ENCODE measurements at places on chromosomes 4 and X.

GRCh38 chr4:137420901-137421396 lies 111.3 kb downstream of the PCDH18 start:
- DNase-seq = no peak

- no peak for DNase-seq
Observed at GRCh38 chr4:47383829-47384427, 79.6 kb downstream of the COMMD8 start.

GRCh38 chr4:149166876-149167275 lies 648.8 kb downstream of the IQCM start:
- DNase-seq = no peak

DNA sequence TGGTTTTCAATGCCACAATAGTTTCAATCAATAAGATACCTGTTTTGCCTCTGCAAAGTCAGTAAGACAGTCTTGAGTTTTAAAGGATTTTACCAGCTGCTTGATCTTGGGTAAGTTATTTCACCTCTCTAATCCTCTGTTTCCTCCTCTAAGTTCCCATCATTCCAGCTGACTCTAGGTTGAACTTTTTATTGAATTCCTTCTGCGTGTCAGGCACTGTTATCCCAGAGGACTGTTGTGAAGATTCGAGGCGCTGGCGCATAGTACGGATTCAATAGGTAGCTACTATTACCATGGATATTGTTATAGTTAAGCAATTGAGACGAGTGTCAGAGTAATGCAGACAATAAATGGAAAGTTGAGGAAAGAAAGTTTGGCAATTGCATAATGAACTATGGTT lies 179.4 kb downstream of the BANK1 start:
- no peak for DNase-seq

GRCh38 chr4:177759729-177760128 lies 317.5 kb upstream of the AGA start:
- no peak for DNase-seq

- no peak for DNase-seq
Observed at GRCh38 chr4:8329560-8329858, 60.0 kb downstream of the HTRA3 start.

DNA sequence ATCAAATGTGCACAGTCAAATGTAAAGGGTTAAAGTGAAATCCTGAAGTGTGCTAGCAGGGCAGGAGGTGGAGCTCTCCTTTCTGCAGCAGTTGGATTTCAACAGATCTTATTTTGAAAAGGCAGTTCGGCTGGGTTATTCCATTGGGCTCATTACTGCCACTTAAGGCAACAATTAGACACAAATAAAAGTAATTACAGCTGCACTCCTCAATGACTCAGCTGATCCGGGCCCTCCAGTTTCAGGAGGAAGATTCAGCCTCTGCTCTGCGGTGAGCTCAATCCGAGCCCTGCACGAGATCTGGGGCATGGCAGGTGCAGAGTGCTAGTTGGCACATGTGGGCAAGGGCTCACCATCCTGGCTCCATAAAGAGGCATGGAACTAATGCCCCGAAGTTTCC lies 85.4 kb downstream of the PHKA2 start:
- no peak for DNase-seq

DNA sequence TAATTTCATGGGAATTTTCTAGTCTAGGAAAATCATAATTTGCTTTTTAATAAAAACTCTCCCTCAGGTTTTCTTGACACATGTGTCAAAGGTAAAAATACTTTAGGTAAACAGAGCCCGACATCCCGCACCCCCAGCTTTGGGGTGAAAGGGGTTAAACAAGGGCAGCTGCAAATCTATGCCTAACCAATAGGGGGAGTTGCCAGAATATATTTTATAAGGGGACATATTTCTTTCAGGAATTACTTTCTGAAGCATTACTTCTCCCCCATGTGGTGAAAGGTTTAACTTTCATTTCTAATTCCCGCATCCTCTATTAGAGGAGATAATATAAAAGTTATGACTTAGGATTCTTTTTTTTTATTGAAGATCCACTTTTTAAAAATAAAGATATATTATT lies 53.9 kb upstream of the HEPH start:
- peak; percentile 23 for DNase-seq

DNA sequence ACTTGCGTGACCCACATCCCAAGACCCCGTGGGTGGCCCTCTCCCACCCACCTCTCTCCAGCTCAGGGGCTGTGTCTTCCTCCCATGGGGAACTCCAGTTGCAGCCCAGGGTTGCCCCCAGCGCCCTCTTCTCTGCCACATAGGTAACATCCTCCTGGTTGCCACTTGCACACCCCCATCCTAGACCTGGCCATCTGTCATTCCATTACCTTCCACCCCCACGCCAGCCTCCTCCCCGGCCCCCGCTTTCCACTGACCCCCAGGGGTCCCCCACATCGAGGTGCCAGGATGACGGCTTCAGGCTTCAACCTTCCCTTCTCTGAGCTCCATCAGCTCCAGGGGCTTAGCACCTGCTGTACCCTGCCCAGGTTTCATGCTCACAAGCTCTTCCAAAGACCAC lies 28.1 kb upstream of the IL3RA start:
- DNase-seq = no peak

DNA sequence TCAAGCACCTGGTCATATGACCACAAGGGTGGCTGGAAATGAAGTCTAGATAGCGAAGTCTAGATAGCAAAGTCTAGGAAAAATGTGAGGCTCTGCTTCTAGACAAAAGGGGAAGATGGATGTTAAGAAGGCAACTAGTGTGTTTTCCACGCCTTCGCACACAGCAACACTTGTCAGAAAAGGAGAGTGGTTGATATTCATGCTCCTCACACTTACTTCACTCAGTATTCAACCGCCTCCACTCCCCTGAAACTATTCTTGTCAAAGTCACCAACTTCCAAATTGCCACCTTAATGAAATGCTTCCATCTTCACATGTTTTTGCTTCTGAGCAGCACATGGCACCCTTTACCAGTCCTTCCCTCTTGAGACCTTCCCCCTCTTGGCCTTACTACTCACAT lies 27.7 kb upstream of the DCLK2 start:
- DNase-seq = no peak

- no peak for DNase-seq
Observed at GRCh38 chr4:8544282-8544681, 35.9 kb upstream of the GPR78 start.

- no peak for DNase-seq
Observed at GRCh38 chrX:78124307-78124706, 15.1 kb downstream of the TAF9B start.

DNA sequence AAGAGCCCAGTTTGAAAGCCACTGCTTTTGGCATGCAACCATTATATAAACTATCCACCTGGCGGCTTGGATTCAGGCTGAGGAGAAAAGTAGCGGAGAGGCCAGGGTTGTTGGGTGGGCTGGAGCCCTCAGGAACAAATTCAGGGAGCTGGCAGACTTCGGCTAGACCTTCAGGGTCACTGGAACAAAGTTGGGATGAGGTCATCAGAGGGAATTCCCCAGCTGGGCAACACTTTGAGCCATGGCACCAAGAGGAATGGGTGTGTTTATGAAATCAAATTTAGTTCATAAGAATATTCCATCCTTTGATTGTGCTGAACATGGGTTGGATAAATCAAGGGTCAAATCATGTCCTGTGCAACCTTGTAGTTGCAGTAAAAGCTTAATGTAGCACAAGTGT lies 22.0 kb downstream of the MTMR1 start:
- no peak for DNase-seq

- no peak for DNase-seq
Observed at GRCh38 chrX:13380211-13380610, 60.4 kb upstream of the ATXN3L start.

DNA sequence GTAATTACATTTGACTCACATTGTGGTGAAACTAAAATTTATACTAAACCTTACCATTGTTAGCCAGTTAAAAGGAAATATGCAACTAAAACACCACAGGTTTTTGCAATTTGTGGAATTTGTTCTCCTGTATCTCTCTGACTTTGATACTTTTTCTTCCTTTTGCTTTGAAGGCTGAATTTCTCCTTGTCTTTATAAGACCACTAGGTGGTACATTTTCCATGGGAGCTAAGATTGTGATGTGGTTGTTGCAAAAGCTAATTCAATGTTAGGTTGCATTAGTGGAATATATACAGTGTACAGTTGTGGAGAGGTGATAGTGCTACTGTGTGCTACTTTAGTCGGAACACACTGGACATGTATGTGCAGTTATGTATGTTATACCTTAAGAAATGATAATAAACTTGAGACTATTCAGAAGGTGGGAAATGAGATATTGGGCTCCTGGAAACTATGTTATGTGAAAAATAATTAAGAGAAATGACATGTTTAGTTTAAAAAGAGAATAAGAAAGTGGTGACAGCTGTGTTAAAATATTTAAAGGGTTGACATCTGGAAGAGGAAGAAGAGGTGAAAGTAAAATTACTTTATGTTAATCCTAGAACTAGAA lies 70.3 kb downstream of the ARL9 start:
- no peak for DNase-seq

DNA sequence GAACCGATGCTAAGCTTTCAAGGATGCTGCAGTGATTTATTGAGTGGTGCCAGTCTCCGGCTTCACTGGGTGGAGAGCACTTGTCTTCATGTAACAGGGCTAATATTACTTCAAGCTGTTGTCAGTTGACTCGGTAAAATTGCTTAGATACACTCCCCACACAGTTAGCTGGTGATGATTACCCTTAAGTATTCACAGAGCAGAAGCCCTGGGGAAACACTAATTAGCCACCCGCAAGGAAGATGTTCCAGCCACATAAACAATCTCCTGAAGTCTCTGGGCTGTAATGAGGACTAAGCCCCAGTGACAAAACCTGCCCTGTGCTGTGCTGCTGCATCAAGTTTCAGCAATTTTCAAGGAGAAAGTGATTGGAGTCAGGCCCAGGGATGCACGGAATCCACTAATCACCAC lies 37.3 kb upstream of the GK2 start:
- DNase-seq = no peak

- DNase-seq = no peak
Observed at GRCh38 chr4:8289956-8290700, 20.6 kb downstream of the HTRA3 start.

DNA sequence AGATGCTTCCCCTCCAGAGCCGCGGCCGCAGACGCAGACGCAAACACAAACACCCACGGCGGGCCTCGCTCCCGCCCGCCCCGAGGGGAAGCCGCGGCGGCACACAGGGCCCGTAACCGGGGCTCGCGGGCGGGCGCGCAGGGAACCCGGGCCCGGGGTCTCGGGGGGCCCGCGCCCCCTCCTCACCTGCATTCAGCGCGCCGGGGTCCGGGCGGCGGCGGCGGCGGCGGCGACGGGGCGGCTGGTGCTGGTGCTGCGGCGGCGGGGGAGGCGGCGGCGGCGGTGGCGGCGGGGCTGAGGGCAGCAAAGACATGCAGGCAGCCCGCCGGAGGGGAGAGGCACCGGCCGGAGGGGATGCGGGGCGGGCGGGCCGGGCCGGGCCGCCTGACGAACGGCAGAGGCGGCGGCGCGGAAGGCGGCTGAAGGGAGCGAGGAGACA lies 255 bp upstream of the CNOT6L start:
- peak; percentile 87 for DNase-seq

GRCh38 chr4:1216869-1217294 lies 32.0 kb downstream of the CTBP1 start:
- DNase-seq = no peak

- no peak for DNase-seq
Observed at GRCh38 chr4:138978600-138978999, 37.0 kb upstream of the NOCT start.

GRCh38 chr4:147104768-147105167 lies 159.1 kb upstream of the TTC29 start:
- DNase-seq = no peak

DNA sequence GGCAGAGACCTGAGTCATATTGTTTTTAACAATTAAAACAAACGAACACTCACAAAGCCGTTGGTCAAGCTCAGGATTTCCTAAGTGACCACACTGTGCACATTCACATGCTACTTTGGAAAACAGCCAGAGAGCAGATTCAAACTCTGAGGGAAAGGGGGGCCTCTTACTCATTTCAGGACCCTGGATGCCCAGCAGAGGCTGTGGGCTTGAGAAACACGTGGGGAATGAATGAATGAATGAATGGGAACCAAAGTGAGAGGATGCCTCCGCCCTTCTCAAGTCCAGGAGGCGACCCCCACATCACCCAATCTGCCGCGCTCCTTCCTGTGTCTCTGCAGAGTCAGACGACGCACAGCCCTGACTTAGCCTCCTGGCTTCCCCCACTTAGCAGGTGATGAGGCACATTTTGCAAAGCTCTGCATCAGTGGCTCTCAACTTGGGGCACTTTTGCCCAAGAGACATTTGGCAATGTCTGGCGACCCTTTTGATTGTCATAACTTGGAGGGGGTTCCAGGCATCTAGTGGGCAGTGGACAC lies 76.0 kb downstream of the ABLIM2 start:
- no peak for DNase-seq

GRCh38 chrX:97200454-97200853 lies 316.7 kb downstream of the RPA4 start:
- no peak for DNase-seq

DNA sequence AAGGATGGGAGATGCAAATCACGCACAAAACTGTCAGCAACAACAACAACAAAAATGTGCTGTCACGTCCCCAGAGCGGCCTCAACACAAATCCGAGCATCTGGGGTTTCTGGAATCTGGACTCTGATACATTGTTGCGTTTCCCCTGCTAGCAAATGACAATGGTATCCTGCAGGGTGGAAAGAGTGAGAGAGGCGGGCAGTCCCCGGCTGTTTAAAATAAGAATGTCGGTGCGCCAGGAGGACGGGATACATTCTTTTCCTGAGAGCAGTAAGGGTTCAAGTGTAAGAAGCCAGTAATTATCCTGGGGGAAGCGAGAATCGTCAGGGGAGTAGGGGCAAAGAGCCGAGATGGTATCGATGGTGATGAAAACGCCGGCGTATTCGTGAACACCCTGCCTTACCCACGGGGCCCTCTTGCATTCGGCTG lies 310.2 kb downstream of the ASMT start:
- no peak for DNase-seq

- no peak for DNase-seq
Observed at GRCh38 chrX:16087076-16087475, 36.3 kb upstream of the GRPR start.

GRCh38 chrX:49192722-49193328 lies 6.7 kb upstream of the PRICKLE3 start:
- no peak for DNase-seq

DNA sequence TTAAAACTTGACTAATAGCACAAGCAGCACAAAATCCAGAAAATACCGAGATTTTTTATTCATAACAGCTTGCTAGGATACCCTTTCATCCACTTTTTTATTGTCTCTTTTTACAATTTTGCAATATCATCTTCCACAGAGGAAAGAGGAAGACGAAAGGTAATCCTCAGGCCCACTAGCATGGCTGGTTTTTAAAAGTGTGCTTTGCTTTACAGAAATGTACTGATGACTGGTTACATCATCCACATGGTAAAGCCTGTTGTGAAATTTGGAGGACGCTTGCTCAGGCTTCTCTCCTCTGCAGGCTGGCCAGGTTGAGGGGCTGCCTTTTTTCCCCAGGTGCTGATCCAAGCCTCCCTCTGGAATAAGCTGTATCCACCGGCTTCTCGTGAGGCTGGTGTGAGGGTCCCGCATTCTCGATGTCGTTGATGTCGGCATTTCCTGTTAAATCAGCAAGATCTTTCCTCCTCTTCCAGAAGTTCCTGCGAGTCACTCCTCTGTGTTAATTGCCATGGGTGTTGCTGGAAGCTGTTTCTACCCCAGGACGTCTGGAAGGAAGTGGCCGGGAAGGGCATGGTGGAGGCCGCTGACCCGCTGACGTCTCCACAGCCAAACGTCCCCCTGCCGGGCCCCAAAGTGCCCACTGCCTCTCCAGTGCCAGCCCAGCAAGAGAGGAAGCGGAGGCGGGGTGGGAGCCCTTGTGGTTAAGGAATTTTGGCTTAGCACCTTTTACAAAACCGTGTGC lies 5.8 kb upstream of the DGKQ start:
- no peak for DNase-seq

- DNase-seq = no peak
Observed at GRCh38 chrX:57899064-57899463, 11.2 kb downstream of the ZXDA start.

GRCh38 chr4:115711575-115711974 lies 598.2 kb upstream of the NDST4 start:
- DNase-seq = no peak

All from memory B cell (primary cell).